ENCODE measurements at places on chromosomes 2 and 18. TPM values are rescaled to one million over a fixed set of nuclear protein-coding genes. Genes with fewer than 3 reads are reported as not detected.

EPB41L3 gene
- total RNA-seq = 0.86 TPM

FOXI3 gene
- total RNA-seq = not detected

UPP2 gene
- total RNA-seq = not detected

IL37 gene
- 0.48 TPM for total RNA-seq
